ENCODE measurements at places on chromosomes 16 and 17.

DNA sequence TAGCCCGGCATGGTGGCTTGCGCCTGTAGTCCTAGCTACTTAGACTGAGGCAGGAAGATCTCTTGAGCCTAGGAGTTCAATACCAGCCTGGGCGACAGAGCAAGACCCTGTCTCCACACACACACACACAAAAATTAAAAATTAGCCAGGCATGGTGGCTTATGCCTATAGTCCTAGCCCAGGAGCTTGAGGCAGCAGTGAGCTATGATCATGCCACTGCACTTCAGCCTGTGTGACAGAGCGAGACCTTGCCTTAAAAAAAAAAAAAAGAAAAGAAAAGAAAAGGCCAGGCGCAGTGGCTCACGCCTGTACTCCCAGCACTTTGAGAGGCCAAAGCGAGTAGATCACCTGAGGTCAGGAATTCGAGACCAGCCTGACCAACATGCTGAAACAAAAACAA is 23.9 kb downstream of the C17orf75 start:
- DNase-seq = no peak

- peak; percentile 68 for DNase-seq
Observed at GRCh38 chr17:30824356-30825145, at the start of gene CRLF3. Gene CRLF3 (minus strand): TSS chr17:30824692. CDS start chr17:30824651, 41 bp downstream.

DNA sequence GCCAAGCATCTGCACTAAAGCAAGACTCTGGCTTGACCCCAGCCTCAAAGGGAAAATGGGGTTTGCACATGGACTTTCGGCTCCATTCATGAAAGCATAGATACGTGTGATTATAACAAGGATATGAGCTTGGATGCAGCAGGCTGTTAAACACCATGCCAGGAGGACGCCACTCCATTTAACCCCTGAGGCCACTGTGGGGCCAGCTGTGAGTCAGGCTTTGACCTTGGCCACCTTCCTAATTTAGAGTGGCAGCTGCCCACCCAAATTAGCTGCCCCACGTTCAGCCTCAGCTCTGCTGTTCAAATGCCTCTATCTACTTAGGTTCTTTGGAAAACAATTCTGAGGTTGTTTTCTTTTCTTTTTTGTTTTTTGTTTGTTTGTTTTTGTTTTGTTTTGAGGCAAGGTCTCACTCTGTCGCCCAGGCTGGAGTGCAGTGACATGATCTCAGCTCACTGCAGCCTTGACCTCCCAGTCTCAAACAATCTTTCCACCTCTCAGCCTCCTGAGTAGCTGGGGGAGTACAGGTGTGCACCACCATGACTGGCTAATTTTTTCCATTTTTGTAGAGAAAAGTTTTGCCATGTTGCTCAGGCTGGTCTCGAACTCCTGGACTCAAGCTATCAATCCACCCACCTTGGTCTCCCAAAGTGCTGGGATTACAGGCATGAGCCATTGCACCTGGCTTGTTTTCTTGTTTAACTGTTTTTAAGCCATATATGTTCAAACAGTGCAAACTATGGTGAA is 23.2 kb upstream of the KIFC3 start:
- no peak for DNase-seq

DNA sequence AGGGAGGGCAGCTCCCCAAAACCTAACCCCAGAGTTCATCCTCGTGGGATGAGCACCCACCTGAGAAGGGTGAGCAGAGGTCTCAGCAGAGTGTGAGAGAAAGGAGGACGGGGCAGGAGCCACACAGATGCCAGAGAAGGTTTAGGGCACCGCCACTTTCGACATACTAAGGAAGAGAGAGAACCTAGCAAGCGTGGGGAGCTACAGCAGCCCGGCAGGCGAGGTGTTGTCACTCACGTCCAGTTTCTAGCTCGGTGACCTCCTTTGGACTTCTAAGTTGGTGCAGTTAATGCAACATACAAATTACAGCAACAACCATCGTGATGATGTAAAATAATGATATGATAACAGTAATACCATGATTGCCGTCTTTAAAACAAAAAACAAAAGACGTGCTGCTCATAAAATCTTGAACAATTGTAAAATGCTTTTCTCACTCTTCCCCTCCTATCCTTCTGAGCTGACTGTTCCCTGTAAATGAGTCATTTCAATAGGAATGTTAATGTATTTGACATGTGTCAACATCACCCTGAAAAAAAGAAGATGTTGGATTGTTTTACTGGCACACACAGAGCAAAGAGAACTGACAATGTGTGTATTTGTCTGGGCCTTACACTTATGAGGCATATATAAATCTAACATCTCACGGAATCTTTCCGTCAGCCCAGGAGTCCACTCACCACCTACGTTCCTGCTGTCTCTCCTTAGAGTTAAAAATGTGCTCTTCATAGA is 158.2 kb upstream of the MAF start:
- no peak for DNase-seq
